NCI-H345 (cell line): ENCODE measurements at places on chromosomes 6 and 20.

DNA sequence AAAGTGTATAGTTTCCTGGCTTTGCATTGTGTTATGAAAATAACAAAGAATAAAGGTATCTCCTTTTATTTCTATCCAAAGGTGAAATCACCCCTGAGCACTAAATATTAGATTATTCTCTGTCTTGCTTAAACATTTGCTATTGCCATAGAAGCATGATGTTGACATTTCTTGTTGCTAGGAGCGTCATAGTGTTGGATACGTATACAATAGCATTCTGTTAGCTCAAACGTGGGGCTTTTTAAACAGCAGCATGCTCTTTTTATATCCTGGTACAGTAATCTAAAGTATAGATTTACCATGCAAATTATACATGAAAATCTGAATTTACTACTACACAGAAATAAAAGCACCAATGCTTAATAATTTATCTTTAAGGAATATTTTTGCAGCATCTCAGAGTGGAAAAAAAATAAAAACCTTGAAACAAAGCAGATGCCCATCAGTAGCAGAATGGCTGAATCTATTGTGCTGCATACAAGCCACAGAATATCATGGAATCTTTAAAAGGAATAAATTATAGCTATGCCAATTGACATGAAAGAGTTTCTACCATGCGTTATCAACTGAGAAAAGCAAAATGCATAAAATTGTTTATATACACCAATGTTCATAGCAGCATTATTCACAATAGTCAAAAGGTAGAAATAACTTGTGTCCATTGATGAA lies 9.6 kb upstream of the HSF2 start:
- peak; percentile 64 for DNase-seq

- no peak for DNase-seq
Observed at GRCh38 chr6:102038964-102039363, 645.5 kb downstream of the GRIK2 start.

- DNase-seq, result no peak
Observed at GRCh38 chr6:21213492-21213891, 380.1 kb upstream of the SOX4 start.

GRCh38 chr20:47049771-47050170 lies 155.1 kb downstream of the EYA2 start:
- no peak for DNase-seq

- no peak for DNase-seq
Observed at GRCh38 chr6:43843097-43843645, 73.2 kb downstream of the VEGFA start.

DNA sequence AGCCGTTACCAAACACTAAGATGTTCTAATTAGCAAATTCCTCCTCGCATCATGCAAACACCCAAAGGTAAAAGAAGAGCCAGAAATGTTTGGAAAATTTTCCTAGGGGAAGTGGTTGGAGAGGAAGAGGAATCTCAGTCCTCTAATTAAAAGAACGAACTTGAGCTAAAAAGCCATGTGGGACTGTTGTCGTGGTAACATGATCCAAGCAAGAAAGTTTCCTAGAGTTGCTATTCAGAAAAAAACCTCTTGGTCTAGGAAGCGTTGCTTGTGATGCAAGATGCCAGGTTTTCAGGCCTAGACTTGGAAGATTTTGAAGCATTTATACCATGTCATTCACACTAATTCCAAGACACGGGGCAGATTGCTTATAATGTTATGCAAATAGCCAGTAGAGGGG lies 106.8 kb upstream of the DOK5 start:
- DNase-seq, result no peak

GRCh38 chr20:22080985-22081384 lies 375.5 kb downstream of the PAX1 start:
- DNase-seq, result no peak

- no peak for DNase-seq
Observed at GRCh38 chr6:69816569-69816968, 19.8 kb upstream of the LMBRD1 start.

GRCh38 chr6:43506667-43507471 lies 3.3 kb downstream of the LRRC73 start:
- peak; percentile 79 for DNase-seq

DNA sequence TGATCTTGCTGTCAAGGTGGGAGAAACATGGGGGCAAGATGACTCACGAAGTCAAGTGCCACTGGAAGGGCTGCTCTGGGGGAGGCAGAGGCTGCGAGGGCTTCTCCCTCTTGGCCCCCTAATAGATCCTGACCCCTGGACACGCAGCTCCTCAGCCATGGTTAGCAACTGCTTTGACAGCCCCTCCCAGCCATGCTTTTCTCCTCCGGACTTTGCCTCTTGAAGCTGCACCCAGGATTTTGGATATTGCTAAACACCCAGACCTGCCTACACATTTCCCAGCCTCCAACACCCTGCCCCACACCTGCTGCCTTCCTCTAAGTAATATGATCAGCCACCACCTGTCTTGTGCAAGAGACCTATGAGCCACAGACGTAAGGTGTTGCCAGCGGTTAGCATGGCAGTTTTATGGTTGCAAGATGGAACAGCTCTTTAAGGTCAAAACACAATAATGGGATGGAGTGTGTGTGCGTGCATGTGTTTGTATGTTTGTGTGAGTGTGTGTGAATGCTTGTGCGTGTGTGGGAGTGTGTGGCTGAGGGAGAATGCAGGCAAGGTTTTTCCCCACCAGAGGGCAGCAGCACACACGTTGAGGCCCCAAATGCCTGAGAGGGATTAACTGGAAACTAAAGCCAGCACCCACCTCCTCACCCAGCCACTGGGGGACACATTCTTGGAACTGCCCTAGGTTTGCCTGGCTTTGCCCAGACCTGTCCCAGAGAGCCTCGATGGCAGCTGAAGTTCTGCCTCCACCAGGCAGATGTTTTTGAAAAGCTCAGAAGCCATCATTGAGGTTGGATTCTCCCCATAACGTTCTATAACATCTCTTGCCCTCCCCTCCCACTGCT lies 2.5 kb downstream of the IP6K3 start:
- DNase-seq, result peak; percentile 84

DNA sequence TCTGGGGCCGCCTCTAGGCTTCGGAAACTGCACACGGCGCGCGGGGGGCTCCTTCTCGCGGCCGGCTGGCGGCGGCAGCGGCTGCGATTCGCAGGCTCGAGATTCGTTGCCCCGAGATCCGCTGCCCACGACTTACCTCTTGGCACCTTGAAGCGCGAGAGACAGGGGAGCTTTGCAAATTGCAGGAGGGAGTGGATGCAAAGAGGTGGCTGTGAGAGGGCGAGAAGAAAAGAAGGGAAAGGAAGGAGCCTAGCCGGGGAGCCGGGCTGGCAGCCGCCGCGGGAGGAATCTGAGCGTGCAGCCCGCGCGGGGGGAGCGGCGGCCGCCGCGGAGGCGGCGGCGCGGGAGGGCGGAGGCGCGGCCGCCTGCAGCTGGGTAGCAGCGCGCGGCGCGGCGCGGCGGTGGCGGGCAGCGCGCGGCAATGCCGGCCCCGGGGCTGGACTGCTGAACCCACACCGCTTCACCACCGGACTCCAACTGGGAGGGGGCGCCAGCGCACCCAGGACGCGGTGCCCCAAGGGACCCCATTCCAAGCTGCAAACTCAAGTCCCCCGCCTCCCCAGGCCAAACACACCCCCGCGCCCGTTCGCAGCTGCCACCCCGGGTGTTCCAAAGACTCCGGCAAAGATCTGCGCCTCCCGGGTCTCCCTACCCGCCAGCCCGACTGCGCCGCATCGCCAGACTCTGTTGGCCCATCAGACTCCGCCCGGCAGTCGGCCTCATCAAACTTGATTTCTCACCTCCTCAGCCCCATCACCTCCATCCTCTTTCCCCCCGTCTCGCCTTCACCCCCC lies 44.2 kb upstream of the SUPT3H start:
- DNase-seq, result peak; percentile 62

DNA sequence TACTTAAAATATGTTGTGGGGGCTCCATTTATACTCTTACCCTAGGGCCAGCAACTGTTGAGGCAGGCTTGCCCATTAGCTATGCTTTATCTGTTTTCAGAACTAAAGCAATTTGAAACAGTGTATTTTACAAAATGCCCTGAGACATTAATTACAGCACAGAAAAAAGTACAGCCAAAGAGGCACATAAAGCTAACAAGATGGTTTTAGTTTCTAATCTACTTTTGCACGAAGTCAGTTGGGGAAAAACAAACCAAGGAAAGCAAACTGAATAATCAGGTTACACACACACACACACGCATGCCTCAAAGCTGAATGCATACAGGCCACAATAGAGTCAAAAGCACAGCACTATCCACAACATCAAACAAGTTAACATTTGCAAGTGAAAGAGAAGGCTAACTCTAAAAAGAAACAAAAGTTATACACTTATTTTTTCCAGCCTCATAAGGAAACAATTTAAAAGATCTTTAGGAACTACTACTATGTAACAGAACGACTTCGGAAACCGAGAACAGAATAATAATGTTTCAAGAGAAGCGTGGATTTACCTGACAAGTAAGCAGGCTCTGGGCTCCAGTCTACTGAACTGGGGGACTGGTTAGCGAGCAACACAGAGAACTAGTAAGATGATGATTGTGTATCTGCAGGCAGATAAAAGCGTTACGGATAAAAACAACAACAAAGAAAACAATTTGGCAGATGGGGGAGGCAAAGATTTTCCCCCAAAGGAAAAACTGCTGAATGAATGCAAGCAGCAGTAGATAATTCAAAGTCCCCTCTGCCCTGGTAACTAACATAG lies 1.7 kb downstream of the SYCP2 start:
- no peak for DNase-seq

GRCh38 chr20:51692806-51693400 lies 75.3 kb downstream of the ATP9A start:
- no peak for DNase-seq

DNA sequence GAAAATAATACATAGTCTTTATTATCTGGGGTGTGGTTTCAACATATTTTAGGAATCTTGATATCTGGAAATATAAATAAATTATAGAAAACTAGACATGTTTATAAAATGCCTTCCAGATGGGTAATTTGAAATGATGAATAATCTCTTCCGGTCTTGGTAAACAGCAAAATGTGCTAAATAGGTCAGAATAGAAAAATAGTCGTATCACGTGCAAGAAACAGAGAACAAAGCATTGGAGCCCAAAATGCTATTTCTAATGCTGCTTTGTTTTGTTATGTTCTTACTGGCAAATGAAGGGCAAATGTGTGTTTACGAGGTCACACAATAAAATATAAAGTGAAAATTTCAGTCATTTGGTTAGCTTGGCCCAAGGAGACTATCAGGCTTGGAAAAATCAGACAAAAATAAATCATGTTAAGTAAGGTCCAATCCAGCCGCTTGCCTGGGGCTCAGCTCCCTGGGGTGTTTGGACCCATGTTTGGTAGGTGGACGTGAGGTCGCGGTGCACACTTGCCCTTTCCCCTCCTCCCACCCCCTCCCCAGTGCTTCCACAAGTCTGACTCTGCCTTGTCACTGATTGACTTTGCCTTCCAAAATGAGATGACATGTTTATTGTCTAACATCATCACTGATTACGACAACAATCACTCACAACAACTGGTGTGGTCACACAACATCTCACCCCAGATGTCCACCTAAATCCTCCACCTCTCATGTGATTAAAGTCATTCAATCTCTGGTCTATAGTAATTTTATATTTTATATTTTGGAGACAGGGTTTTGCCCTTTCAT lies 56.0 kb downstream of the RIN2 start:
- DNase-seq, result no peak

GRCh38 chr6:34328969-34329368 lies 63.5 kb downstream of the NUDT3 start:
- no peak for DNase-seq

GRCh38 chr6:81842254-81842653 lies 89.8 kb upstream of the TENT5A start:
- no peak for DNase-seq

GRCh38 chr6:153090241-153090930 lies 40.7 kb downstream of the RGS17 start:
- DNase-seq, result no peak

DNA sequence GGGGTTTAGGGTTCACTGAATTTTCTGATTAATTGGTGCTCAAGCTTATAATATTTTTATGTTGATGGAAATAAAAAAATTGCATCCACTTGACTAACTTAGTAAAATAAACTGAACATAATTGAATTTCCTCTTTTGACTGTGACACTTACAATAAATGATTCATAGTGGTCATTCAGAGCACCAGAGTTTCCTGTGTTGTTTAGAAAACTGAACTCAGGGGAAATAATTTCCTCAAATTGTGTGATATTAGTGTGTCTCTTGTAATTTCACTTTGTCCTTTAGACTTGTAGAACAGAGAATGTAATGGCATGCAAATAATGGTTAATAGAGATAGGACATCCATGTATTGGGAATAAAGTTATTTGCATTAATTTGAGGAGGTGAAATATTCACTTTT lies 319.7 kb upstream of the MAN1A1 start:
- no peak for DNase-seq

- DNase-seq, result no peak
Observed at GRCh38 chr6:11714116-11714797, 64.3 kb downstream of the ADTRP start.

- no peak for DNase-seq
Observed at GRCh38 chr6:129929433-129929832, 68.3 kb upstream of the TMEM244 start.

- no peak for DNase-seq
Observed at GRCh38 chr6:38177882-38178583, 358.5 kb downstream of the ZFAND3 start.

DNA sequence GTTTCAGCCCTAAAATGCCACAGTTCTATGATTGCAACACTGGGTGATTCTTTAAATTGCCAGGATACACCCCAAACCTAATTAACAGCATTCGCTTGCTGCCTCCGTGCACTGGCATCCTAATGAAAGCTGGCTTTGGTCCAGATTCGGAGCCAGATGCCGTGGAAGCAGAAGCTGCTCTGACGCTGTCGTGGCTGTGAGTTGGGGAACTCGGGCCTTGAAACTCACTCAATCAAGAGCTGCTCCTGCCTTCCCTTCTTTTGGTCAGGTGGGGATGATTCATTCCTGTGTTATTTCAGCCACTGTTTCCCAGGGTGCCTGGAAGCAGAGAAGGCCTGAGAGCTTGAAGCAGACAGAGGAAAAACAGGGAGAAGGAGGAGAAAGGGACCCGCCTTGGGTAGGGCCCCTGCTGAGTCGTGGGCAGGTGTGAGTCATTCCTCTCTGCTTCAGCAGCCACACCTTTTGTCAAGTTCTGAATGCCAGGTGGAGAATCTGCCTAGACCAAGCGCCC lies 36.2 kb upstream of the DSP start:
- DNase-seq, result peak; percentile 69

- DNase-seq, result no peak
Observed at GRCh38 chr6:53758496-53758895, 36.3 kb upstream of the LRRC1 start.

- DNase-seq, result no peak
Observed at GRCh38 chr6:85390105-85390728, 59.7 kb upstream of the NT5E start.

DNA sequence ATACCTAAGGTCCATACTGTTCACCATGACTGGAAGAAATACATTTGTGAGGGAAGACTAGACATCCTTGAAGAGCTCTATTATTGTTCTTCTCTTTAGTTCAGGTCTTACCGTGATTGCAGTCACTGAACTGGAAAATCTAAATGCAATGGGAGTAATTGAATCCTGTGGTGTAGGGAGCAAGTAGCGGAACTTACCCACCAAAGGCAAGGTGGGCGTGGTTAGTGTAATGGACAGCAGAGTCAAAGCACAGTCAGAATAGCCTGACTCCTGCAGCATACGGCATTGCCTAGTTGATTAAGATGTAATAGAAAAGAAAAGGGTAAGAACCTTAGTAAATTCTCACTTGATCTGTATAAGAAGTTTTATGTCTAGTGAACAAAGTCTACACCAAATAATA lies 679.7 kb upstream of the EPHA7 start:
- no peak for DNase-seq

GRCh38 chr6:138417493-138418117 lies 13.6 kb downstream of the HEBP2 start:
- no peak for DNase-seq

GRCh38 chr6:164991573-164991972 lies 317.8 kb downstream of the C6orf118 start:
- no peak for DNase-seq

GRCh38 chr20:9831032-9831431 lies 7.8 kb downstream of the PAK5 start:
- no peak for DNase-seq
